IPS DF 19.7 (cell line): ENCODE measurements at places on chromosomes 3 and 15.
A peak's percentile ranks its signal among the peaks of the same experiment; 100 is the strongest.

DNA sequence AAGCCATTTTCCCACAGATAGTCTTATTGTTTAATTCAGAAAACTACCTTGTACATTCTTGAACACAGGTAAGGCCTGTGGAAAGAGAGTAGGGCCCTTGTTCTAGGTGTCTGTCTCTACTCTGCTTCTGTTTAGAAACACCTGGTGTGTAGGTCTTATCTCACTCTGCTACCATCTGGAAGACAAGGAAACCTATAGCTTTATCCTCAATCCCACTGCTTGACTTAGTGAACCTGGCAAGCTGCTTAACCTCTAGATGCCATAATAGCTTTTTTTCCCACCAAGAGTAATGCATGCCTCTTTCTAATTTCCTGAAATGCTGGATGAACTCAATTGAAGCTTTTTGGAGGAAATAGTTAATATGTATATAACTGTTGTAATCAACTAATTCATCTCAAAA lies 82.6 kb upstream of the RAP2B start:
- DNase-seq = no peak

DNA sequence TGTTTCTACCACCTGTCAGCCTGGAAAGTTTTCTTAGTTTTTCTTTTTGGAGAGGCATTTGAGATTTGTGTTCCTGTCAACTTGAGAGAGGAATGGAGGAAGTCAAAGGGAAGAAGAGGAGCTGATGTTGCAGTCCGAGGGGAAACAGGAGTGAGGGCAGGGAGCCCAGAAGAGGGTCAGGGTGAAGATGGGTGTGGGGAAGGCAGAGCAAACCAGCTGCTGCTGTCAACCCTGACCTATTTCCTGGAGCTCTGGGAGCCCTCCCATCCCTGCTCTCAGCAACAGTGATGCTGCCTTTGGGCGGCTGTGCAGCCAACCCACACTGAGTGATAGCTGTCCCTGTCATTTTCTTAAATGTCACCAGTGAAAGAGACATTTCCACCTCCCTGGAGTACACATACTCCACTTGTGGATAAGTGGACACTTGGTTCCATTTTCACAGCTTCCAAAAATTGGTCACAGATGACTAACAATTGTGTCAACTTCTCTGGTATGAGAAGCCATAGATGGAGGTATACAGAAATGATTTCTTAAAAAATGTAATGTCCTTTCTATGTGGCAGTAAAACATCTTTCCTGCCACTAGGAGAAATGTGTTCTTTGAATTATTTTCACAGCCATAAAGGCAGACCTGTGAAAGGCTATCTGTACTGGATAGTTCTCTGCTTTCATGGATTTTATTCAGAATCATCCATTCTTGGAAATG lies 556.3 kb upstream of the TBL1XR1 start:
- no peak for DNase-seq

- DNase-seq = no peak
Observed at GRCh38 chr3:179716811-179717210, 64.0 kb downstream of the USP13 start.

GRCh38 chr3:57127891-57128518 lies 37.1 kb downstream of the IL17RD start:
- DNase-seq = no peak

DNA sequence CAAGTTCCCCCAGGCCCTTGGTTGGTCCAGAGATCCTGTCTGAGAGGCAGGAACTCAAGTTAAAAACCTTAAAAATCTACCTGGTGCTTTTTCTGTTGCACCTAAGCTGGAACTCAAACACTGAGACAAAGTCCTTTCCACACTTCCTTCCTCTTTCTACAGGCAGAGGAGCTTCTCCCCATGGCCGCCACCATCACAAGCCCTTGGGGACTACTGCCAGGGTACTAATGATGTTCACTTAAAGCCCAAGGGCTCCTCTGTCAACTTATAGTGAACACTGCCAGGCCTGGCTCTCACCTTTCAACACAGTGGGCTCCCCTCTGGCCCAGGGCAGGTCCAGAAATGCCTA lies 26.0 kb downstream of the TM4SF18 start:
- DNase-seq = no peak

DNA sequence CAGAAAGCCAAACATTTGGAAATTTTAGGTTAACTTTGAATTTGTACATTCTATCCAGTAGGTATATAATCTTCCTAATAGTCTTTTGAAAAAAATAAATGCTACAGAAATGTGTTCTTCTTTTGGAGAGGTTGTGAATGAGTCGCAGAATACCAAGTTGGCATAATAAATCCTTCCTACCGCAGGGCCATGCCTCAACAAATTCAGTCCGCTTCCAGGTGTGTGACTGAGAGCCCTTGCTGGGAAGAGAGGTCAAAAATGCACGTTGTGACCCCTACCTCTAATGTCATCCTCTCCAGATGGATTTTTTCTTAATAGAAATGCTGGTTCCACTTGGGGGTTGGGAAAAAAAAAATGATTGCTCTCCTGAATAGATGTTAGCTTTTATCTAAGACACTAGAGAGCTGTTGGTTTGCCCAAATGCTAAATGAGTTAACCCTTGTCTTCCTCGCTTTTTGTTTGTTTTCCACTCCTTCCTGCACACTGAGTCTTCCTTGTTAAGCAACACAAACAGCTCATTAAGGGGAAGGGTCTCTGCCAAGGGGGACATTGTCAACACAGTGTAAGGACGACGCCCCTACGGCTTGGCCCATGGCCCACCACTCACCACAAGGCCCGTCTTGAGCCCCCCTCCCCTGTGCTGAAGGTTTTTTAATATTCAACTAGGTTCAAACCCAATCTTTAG lies 33.9 kb downstream of the RLBP1 start:
- DNase-seq = no peak

DNA sequence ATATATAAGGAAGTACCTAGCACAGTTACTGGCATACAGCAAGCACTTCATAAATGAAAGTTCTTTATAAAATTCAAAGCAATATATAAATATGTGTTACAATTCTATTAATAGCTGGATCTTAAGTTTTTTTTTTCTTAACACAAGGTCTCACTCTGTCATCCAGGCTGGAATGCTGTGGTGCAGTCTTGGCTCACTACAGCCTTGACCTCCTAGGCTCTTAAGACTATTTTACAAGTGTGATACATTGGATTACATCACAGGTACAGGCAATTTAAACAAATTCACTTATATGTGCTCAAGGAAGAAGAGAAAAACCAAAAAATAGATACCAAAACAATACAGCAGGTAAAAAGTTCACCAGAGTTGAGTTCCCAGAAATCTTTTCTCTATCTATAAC lies 60.6 kb downstream of the ZNF280D start:
- DNase-seq = no peak

- DNase-seq = no peak
Observed at GRCh38 chr3:138140940-138141339, 8.8 kb upstream of the A4GNT start.

- DNase-seq = no peak
Observed at GRCh38 chr15:59993950-59994401, 10.1 kb upstream of the FOXB1 start.

DNA sequence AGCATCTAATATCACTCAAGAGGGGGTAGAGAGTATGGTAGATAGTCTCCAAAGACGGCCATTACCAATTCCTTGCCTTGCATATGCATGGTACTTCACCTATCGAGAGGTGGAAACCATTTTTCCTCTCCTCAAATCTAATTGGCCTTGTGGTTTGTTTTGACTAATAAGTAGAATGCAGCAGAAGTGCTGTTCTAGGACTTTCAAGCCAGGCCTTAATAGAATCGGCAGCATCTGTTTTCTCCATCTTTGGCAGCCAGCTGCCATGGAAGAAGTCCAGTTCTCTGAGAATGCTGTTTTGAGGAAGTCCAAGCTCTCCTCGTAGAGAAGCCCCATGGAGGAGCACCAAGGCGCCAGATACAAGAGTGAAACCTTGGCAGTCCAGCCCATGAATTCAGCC lies 59.1 kb upstream of the RASGRP1 start:
- DNase-seq = no peak

DNA sequence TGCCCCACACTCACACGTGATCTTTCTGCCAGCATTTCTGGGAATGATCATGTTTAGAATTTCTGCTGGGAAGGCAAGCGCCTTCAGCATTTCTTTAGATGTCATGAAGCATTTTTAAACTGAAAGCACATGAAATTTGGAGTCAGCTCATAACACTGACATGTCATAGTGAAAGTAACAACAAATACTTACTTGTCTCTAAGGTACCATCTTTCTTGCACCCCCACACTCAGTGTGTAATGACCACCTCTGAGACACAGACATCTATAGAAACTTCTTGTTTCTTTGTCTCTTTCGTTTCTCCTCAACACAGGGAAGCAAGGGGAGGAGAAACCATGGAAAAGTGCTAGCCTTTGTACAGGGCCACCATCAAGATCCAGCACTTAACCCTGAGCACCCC lies 171.7 kb downstream of the RORA start:
- no peak for DNase-seq

DNA sequence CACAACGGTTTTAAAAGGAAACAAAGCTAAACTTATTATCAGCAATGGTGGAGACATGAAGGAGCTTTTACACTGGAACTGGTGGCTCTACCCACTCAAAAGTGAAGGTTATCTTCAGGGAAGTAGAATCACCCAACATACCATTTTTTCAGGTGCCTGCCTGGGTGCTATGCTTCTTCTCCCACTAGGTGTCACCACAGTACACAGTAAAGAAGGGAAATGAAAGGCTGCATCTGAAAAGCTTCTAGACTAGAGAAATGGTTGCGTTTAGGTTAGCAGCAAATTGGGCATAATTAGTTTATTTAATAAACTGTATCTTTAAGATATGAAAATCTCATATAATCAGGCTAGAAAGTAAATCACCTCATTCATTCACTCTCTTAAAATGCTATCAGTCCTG lies 47.0 kb upstream of the SELENOK start:
- peak; percentile 12 for DNase-seq

DNA sequence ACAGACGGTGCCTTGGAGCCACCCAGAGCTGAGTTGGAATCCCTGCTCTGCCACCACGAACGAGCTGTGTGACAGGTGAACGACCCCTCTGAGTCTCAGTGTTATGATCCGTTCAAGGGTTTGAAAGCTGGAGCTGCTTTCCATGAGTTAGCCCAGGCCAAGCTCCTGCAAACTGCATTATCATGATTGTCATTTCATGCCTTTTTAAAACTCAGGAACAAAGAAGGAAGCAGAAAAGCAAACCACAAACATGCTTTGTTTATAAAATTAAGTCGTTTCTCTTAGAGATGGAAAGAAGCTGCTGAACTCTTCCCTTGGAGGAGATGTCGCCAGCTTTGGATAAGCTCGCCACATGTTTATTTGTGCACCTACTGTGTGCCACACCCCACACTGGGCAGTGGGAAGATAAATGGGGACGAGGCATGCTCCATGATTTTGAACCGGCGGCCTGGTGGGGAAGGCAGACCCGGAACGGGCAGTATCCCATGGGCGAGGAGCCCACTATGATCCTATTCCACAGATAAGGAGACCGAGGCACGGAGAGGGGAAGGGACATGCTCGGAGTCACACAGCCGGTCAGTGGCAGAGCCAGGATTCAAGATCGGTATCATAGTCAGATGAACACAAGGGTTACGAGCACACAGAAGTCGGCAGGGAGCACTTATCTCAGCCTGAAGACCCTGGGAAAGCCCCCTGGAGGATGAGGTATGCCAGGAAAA lies 15.9 kb downstream of the HRH1 start:
- DNase-seq = no peak

DNA sequence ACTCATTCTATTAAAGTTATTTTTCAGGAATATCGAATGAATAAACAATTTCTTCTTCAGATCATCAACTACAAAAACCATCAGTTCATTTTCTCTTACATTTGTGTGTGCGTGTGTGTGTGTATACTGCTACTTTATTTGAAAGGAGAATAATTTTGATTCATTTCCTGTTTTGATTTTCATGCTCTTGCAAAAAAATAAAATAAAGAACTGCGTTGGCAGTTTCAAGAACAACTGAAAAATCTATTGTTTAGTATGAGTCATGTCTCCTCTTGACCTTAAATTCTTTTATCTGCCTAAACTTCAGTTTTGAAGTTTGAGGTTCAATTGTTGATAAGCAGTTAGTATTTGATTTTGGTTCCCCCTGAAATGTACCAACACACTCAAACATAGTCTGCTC lies 540.8 kb downstream of the FGF12 start:
- DNase-seq = no peak

DNA sequence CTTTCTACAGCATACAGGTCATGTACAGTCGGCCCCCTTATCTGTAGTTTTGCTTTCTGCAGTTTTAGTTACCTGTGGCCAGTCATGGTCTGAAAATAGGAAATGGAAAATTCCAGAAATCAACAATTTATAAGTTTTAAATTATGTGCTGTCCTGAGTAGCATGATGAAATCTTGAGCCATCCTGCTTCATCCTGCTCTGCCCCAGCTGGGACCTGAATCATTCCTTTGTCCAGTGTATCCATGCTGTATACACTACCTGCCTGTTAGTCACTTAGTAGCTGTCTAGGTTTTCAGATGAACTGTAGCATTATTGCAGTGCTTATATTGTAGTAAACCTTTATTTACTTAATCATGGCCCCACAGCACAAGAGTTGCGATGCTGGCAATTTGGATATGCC lies 44.8 kb downstream of the AP4E1 start:
- no peak for DNase-seq

GRCh38 chr3:151371526-151371925 lies 13.0 kb downstream of the P2RY12 start:
- DNase-seq = no peak

DNA sequence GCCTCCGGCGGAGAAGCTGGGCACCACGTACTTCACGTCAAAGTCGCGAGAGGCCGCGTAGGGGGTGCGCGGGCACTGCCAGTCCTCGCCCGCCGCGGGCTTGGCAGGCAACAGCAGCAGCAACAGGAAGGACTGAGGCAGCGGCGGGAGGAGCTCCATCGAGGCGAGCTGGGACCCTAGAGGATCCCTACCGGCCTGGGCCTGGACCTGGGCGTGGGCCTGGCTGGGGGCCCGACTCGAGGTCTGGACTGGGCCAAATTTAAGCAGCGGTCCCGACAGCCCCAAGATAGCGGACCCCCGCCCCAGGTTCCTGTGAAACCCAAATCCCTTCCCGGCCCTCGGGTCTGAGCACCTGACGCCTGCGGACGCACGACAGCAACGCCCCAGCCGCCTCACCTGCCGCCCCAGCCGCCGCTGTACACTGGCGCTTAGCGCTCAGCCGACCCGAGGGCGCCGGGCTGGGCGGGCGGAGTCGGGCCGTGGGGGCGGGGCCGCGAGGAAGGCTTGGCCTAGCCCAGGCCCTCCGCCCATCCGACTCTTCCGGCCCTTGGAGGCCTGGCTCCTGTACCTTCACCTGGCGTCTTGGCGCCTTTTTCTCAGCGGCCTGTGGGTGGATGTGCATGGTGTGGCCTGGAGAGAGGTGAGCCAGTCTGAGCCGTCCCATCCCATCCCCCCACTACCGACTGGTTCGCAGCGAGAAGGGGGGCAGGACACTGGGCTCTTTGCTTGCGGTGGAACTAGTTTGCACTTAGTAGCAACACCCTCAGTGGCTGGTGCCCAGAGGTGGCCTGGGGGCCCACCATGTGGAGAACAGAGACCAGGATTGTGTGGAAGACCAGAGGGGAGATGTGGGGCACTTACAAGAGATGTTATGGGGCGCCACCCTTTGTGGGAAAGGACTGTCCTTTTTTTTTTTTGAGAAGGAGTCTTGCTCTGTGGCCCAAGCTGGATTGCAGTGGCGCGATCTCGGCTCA lies at the start of gene MST1R:
Gene MST1R (minus strand): TSS at position 423 of the 974 bp plus-strand sequence. CDS start 264 bp downstream, at position 159.
- DNase-seq = peak; percentile 87

GRCh38 chr3:149179220-149179619 lies 42.4 kb downstream of the CP start:
- no peak for DNase-seq
